Nephron progenitor cell (in vitro differentiated cells): ENCODE measurements at places on chromosomes 6 and 20.

DNA sequence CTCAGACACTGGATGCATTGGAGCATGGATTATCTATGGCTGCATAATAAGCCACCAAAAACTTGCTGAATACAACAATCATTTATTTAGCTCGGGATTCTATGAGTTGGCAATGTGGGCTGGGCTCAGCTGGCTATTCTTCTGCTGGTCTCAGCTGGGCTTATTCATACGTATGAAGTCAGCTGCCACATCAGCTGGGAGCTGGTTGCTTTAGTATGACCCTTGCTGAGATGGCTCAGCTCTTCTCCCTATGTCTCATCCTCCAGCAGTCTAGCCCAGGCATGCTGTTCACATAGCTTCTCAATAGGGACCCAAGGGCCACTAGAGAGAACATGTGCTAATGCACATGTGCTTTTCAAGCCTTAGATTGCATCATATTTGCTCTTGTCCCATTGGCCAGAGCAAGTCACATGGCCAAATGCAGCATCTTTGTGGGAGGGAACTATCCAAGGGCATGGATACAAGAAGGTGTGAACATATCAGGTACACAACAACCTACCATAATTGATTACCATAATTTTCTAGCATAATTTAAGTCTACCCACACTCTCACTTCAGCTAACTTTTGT lies 444.6 kb downstream of the KIF16B start:
- no peak overlapping the region for H3K27ac ChIP-seq
- H3K4me1 ChIP-seq, result peaks cover 6% of the 10 kb centered on the region
- peaks cover 6% of the 10 kb centered on the region for H3K27me3 ChIP-seq
- no peak for DNase-seq
- H3K4me3 ChIP-seq, result no peak overlapping the region
- H3K36me3 ChIP-seq, result no peaks in the 10 kb centered on the region

DNA sequence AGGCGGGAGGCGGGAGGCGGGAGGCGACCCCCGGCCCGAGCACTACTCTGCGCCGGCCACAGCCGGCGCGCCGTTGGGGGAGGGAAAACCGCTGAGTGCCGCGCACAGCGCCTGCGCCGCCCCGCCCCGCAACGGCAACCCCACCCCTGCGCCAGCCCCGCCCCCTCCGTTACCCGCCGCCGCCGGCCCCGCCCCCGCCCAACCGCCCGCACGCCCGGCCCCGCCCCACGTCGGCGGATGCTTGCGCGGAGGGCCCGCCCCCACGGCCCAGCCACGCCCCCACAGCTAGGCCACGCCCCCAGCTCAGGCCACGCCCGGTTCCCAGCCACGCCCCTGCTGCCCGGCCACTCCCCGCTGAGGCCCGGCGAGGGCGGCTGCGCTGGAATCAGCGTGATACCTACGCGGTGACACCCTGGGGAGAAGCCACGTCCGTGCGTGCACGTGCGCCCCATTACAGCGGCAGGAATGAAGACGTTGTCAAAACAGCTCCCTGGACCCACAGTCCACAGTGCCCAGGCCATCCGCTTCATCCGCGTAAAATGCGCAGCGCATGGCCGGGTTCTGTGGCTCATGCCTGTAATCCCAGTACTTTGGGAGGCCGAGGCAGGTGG lies at the start of gene TCFL5:
TSS of gene TCFL5 (minus strand) at position 97 of the 611 bp plus-strand sequence. CDS start 152 bp downstream, outside the sequence.
- peak within 1 kb of the TSS; percentile 80 for H3K4me3 ChIP-seq
- H3K27ac ChIP-seq, result no peak within 1 kb of the TSS
- peaks cover 13% of the 10 kb centered on the region for H3K36me3 ChIP-seq
- H3K27me3 ChIP-seq, result peaks cover 40% of the 10 kb centered on the region
- peaks cover 33% of the 10 kb centered on the region for H3K4me1 ChIP-seq
- DNase-seq, result peak; percentile 96

- no peak for DNase-seq
- peaks cover 43% of the 10 kb centered on the region for H3K4me1 ChIP-seq
- peak overlapping the region; percentile 91 for H3K27ac ChIP-seq
Observed at GRCh38 chr6:170075659-170076223, 215.1 kb downstream of the DLL1 start.

DNA sequence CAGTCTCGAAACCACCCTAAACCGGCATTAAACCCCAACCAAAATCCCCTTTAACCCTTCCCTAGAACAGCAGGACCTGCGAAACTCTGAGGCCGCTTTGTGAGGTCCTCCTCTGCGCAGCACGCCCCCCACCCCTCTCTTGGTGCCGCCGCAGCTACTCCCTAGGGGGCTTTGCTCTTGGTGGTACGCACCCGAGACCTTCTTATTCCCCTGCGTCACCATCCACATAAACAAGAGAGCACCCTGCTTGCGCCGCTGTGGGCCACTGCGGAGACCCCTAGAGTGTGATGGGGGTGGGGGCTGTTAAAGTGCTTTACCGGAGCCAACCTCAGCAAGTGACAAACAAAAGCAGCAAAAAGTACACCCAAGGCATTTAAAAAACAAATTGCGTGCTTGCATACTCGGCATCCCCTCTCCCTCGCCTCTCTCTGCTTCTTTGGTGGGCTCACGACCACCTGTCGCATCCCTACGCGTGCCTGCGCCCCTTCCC lies 502 bp upstream of the GNAS start:
- H3K4me1 ChIP-seq, result peaks cover 53% of the 10 kb centered on the region
- H3K4me3 ChIP-seq, result peak overlapping the region; percentile 94
- no peaks in the 10 kb centered on the region for H3K36me3 ChIP-seq
- no peak overlapping the region for H3K27ac ChIP-seq
- DNase-seq, result no peak
- peaks cover 66% of the 10 kb centered on the region for H3K27me3 ChIP-seq

- H3K36me3 ChIP-seq, result no peaks in the 10 kb centered on the region
- H3K27ac ChIP-seq, result no peak overlapping the region
- DNase-seq, result no peak
Observed at GRCh38 chr6:3911130-3911529, 62.0 kb downstream of the FAM50B start.

DNA sequence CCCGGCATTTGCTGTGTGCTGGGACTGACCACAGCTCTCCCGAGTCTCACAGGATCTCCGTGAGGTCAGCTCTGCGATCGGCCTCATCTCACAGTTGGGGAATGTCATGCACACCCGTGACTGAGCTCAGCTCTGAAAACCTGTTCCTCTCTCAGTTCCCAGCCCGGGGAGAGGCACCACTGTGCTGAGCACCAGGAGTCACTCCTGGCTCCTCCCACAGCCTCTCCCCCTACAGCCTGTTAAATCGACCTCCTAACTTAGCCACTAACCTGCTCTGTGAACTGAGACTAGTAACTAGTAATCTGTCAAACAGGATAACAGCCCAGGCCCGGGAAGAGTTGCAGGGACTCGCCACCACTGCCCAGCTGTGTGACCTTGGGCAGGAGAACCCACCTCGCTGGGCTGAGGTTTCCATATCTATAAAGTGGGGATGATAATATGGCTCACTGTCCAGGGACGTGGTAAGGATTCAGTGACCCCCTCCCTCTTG lies 20.1 kb upstream of the NOL4L start:
- peaks cover 9% of the 10 kb centered on the region for H3K4me1 ChIP-seq
- peaks cover 5% of the 10 kb centered on the region for H3K27me3 ChIP-seq
- H3K36me3 ChIP-seq, result no peaks in the 10 kb centered on the region
- H3K27ac ChIP-seq, result no peak overlapping the region
- no peak overlapping the region for H3K4me3 ChIP-seq

DNA sequence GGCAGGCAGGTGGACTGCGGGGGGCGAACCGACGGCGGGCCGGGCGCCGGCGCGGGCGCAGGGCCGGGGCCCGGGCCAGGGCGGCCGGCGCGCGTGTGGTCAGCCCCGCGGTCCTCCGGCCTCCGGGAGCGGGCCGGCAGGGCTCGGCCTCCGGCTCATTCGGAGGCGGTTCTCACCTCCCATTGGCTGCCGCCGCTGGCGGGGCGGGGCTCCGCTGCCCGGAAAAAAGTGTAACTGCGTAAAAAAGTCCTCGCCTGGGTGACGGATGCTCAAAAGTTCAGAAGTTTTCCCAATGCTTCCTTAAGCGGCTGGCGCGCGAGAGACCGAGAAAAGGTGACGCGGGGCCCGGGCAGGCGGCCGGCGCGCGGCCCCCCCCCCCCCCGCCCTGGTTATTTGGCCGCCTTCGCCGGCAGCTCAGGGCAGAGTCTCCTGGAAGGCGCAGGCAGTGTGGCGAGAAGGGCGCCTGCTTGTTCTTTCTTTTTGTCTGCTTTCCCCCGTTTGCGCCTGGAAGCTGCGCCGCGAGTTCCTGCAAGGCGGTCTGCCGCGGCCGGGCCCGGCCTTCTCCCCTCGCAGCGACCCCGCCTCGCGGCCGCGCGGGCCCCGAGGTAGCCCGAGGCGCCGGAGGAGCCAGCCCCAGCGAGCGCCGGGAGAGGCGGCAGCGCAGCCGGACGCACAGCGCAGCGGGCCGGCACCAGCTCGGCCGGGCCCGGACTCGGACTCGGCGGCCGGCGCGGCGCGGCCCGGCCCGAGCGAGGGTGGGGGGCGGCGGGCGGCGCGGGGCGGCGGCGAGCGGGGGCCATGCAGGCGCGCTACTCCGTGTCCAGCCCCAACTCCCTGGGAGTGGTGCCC lies at the start of gene FOXC1:
TSS of gene FOXC1 (plus strand) at position 268 of the 849 bp plus-strand sequence. CDS start at position 799, 531 bp downstream.
- peak within 1 kb of the TSS; percentile 93 for H3K4me3 ChIP-seq
- peak within 1 kb of the TSS; percentile 97 for H3K27ac ChIP-seq
- peak; percentile 87 for DNase-seq

- peaks cover 41% of the 10 kb centered on the region for H3K27me3 ChIP-seq
- no peak overlapping the region for H3K27ac ChIP-seq
- no peak for DNase-seq
Observed at GRCh38 chr6:36949636-36950035, 4.9 kb upstream of the PI16 start.

- no peaks in the 10 kb centered on the region for H3K27me3 ChIP-seq
- H3K27ac ChIP-seq, result peak overlapping the region; percentile 99
- H3K4me1 ChIP-seq, result peaks cover 58% of the 10 kb centered on the region
- no peaks in the 10 kb centered on the region for H3K36me3 ChIP-seq
- DNase-seq, result peak; percentile 51
Observed at GRCh38 chr6:27138837-27139755, 108.4 kb upstream of the PRSS16 start.

DNA sequence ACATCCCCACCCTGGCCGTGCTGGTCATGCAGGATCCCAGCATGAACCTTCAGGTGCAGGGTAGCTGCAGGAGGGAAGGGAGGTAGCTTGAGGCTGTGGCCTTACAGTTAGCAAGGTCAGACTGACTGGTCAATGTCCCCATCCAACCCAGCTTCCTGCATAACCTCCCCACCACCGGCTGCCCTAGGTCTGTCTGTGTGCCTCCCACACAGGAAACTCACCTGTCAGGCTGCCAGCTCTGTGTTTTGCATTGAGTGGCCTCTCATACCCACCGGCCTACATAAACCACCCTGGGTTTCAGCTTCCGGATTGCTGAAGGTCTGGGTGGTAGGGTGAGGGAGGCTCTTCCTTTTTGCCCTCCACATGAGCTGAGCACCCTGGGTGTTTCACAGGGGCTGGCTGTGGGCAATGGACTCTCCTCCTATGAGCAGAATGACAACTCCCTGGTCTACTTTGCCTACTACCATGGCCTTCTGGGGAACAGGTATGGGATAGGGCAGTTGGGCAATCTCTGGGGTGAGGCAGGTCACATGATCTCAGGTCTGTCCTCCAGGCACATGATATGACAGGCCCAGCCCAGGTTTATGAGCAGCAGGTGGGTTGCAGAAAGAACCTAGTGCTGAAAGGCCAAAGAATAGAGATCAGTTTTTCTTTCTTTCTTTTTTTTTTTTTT lies 1.8 kb downstream of the CTSA start:
- no peak for DNase-seq
- peak overlapping the region; percentile 91 for H3K4me3 ChIP-seq
- peaks cover 24% of the 10 kb centered on the region for H3K4me1 ChIP-seq
- no peak overlapping the region for H3K27ac ChIP-seq

- H3K36me3 ChIP-seq, result no peaks in the 10 kb centered on the region
- DNase-seq, result no peak
- no peak overlapping the region for H3K27ac ChIP-seq
Observed at GRCh38 chr6:14948586-14949245, 297.2 kb upstream of the JARID2 start.

DNA sequence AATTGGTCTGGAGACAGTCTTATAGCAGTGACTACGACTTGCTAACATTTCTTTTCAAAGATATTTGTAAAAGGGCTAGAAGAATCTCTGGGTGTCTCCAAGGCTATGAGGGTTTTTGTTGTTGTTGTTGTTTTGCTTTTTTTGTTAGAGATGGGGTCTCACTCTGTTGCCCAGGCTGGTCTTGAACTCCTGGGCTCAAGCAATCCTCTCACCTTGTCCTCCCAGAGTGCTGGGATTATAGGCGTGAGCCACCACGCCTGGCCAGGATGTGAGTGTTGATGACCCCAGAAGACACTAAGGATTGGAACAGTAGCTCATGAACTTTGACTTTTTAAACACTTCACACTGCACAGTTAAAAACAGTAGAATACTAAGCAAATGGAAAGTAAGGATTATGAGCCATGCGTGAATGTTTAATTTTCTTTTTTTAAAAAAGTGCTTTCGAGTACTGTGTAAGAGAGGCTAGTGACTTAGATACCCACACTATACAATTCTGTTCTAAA lies 76.4 kb downstream of the GCNT2 start:
- H3K4me1 ChIP-seq, result peaks cover 12% of the 10 kb centered on the region
- no peak overlapping the region for H3K27ac ChIP-seq
- H3K27me3 ChIP-seq, result peaks cover 3% of the 10 kb centered on the region

GRCh38 chr6:3898265-3898994 lies 49.3 kb downstream of the FAM50B start:
- H3K27me3 ChIP-seq, result peaks cover 26% of the 10 kb centered on the region
- H3K36me3 ChIP-seq, result peaks cover 3% of the 10 kb centered on the region
- H3K27ac ChIP-seq, result no peak overlapping the region
